Inflammatory macrophage treated with lipopolysaccharide for 4 hours (primary cell): ENCODE measurements at places on chromosomes 6 and 20.

DNA sequence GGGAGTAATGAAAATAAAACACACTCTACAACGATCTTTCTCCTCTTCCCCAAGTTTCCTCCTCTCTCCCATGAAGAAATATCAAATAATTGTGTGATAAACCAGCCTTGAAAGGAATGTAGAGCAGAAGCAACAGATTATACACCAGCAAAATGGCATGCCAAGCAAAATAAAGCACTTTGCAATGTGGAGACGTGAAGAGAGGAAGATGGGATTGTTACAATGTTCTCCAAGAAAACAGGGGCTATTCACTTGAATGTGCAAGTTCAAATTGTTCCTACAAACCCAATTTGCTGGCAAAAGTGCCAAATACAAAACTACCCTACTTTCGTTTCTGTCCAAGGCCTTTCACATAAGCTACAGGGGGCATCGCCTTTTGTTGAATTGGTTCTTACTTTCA is 185.1 kb downstream of the PDE7B start:
- no peak for DNase-seq

GRCh38 chr6:15535495-15536197 is 127.2 kb downstream of the DTNBP1 start:
- no peak for DNase-seq

DNA sequence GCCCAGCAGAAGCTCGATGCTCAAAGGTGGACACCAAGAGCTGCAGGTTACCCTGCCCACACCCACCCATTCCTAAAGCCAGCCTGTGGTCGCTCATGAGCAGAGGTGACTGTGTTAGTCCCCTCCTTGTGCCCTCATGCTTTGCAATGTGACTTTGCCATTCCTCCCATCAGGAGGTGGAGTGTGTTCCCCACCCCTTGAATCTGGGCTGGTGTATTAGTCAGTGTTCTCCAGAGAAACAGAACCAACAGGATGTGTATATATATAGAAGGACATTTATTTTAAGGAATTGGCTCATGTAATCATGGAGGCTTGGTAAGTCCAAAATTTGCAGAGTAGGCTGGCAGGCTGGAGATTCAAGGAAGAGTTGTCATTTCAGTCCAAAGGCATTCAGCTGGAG is 54.4 kb upstream of the RNF24 start:
- DNase-seq, result no peak

GRCh38 chr6:6484681-6485080 is 103.8 kb upstream of the LY86 start:
- no peak for DNase-seq

- DNase-seq, result no peak
These were observed 137.8 kb downstream of the CDKAL1 start for GRCh38 chr6:20672038-20672437.

GRCh38 chr6:46632053-46632452 is 20.6 kb downstream of the CYP39A1 start:
- no peak for DNase-seq

DNA sequence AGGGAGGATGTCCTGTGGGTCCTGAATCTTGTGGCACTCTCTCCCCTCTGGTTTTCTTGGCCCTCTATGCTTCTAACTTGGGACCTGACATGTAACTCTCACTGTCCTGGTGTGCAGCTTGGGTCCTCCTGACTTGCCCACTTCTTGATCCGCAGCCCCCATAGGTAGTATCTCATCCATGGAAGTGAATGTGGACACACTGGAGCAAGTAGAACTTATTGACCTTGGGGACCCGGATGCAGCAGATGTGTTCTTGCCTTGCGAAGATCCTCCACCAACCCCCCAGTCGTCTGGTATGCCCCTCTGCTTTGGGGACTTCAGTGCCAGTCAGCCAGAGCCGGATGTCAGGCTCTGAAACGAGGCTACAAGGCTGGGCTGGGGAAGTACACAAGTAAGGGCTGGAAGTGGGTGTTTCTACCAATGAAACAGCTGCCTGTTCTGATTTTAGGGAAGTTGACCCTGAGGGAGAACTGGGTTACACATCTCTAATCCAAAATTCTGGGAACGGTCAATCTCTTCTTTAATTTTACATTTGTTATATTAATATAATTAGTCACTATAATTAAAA is 641 bp downstream of the DBNDD2 start:
- peak; percentile 84 for DNase-seq

- no peak for DNase-seq
These were observed 790.9 kb downstream of the TFAP2A start for GRCh38 chr6:9623985-9624384.

DNA sequence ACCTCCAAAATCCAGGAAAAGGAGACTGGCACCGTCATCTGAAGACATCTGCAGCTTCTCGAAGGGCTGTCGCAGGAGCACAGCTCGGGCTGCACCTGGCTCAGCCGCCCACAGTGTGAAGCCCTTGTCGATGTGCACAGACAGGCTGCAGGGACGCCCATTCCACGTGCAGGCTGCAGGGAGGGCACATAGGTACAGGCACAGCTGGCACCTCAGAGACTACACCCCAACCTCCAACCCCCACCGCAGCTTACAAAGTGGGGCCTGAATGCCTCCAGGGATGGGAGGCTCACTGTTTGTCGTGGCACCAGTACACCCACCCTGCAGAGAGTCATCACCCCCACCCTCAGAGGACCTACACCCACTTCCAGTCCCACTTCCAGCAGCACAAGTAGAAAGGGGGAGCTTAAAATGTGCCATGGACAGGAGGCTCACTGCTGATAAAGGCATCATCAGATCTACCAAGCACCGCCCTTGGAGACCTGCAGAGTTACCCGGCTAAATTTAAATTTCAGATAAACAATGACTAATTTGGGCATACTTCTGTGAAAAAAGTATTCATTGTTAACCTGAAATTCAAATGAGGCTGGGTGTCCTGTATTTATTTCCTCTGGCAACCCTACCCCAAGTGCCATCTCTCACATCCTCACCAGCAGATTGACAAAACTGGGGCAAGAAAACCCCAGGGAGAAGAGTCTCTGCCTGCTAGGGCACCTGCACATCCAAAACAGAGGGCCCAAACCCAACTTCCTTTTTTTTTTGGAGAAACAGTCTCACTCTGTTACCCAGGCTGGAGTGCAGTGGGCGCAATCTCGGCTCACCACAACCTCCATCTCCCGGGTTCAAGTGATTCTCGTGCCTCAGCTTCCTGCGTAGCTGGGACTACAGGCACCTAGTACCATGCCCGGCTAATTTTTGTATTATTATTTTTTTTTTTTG is 7.7 kb upstream of the CDK5RAP1 start:
- DNase-seq, result no peak

DNA sequence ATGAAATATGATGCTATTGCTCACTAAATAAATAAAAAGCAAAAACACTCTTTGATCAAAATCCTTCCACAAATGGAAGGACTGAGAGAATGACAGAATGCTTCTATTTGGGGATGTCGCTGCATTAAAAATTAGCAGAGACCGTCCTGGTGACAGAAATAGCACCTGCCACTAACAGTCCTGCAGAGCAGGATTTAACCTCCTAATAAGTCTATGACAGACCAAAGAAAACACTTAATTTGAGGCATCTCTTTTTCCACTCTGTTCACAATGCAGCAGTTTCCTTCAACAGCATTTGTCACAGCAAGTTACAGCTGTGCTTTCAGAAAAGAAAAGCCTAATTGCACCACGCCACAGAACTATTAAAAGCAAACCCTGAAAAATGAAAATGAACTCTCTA is 140.6 kb upstream of the BEND6 start:
- no peak for DNase-seq

GRCh38 chr6:126661646-126662045 is 321.7 kb downstream of the CENPW start:
- DNase-seq, result no peak

- DNase-seq, result no peak
These were observed 181.5 kb upstream of the TCF21 start for GRCh38 chr6:133707456-133707855.

GRCh38 chr6:15254070-15254975 is 8.5 kb downstream of the JARID2 start:
- peak; percentile 87 for DNase-seq

- DNase-seq, result no peak
These were observed 26.1 kb downstream of the CGA start for GRCh38 chr6:87068795-87069194.

DNA sequence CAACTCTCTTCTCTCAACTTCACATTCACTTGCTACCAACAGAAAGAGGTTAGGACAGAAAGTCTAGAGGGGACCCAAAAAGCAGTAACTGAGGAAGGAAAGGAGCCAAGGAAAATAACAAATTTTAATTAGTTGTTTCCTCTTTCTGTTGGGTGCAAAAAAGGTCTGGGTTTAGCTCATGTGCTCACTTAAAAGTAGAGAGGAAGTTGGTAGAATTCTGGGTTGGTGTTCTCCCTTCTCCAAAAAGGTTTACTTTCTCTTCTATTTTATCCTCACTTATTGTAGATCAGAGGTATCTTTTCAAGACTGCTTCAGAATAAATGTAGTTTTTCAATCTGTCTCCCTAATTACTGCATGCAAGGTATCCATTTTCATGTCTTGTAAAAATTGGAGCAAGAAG is 42.8 kb downstream of the MAP3K7 start:
- peak; percentile 38 for DNase-seq

DNA sequence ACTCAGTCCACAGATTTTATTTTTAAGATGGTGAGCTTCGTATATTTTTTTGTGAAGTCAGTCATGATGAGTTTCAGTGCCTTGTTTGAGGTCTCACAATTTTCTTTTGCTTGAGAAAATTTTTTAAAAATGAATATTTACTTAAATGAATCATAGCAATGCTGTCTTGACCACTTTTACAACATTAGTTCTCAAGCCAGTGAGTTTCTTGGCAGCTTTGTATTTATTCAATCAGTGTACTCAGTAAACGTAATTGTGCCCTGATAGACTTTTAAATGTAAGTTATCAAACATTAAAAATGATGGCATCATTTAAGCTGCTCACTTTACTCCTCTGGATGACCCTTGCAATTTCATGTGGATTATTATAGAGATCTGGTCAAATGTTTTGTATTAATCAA is 261.4 kb downstream of the KHDC1L start:
- DNase-seq, result no peak

- no peak for DNase-seq
These were observed 62.3 kb downstream of the PAX1 start for GRCh38 chr20:21767739-21768223.

- DNase-seq, result no peak
These were observed 144.2 kb downstream of the DLL1 start for GRCh38 chr6:170146640-170147039.

GRCh38 chr6:30722280-30723112 is 2.3 kb downstream of the TUBB start:
- peak; percentile 77 for DNase-seq

DNA sequence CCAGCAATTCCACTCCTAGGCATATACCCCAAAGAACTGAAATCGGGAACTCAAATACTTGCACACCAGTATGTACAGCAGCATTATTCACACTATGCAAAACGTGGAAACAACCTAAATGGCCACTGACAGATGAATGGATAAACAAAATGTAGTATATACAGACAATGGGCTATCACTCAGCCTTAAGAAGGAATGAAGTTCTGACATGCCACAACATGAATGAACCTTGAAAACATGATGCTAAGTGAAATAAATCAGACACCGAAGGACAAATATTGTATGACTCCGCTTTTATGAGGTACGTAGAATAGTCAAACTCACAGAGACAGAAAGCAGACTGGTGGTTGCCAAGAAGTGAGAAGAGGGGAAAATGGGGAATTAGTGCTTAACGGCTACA is 59.1 kb upstream of the CCN6 start:
- no peak for DNase-seq

GRCh38 chr6:136740050-136740974 is 52.0 kb downstream of the MAP3K5 start:
- DNase-seq, result no peak

GRCh38 chr20:34644951-34645350 is 31.9 kb downstream of the PIGU start:
- DNase-seq, result no peak

DNA sequence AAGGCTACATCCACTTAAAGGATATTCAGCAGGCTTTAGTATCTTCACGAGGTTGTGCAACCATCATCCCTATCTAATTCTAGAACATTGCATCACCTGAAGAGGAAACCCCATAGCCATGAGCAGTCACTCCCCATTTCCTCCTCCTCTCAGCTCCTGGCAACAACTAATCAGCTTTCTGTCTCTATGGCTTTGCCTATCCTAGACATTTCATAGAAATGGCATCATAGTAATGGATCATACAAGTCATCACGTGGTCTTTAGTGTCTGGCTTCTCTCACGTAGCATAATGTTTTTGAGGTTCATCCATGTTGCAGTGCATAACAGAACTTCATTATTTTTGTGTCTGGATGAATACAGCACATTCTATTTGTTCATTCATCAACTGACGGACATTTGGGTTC is 20.5 kb downstream of the SNAI1 start:
- peak; percentile 98 for DNase-seq

- DNase-seq, result no peak
These were observed 13.0 kb downstream of the YTHDF1 start for GRCh38 chr20:63202811-63203526.

DNA sequence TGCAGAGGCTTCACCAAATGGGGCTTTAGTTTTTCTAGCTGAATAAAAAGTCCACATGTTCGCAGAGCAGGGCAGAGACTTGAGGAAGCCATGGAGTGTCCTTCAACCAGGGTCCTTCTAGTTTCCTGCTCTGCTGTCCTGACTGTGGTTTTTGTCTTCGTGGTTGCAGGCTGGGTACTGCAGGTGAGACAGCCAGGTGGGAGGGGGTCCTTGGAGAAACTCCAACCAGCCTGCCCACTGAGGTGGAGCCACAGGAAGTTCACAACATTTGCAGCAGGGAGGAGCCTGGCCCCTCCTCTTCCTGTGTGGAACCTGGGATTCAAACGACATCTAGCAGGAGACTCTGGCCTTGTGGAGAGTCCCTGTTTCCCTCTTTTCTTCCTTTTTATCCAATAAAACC is 68.8 kb upstream of the MYLIP start:
- no peak for DNase-seq

DNA sequence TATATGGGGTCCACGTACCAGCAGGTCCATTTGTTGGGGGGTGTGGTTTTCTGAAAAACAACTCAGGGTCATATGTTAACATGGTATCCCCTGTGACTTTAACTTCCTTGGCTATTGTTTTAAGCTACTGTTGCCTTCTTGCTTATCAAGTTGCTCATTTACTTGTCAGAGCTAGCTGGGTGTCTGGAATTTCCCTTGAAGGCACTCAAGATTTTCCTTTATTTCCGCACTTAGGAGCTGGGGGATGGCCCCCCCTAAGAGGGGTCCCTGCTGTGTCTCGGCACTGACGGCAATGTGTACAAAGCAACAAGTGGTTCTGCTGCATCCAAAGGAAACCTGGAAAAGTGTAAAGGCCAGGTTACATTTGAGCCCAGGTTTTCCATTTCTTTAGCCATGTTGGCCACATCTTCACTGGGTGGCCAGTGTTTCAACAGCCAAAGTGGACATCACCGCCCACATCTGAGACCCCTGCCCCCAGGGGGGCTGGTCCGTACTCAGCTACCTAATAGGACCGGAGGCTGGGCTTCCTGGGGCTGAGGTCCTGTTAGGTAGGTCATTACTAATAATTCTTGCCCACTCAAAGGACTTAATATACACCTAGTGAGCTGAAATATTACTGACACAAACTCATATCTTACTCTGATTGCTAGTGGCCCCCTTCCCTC is 24.8 kb upstream of the SYNDIG1 start:
- DNase-seq, result no peak

- no peak for DNase-seq
These were observed 614.5 kb downstream of the PHF3 start for GRCh38 chr6:64250126-64250525.
